ENCODE measurements at places on chromosomes 3 and 15.

- DNase-seq, result no peak
Observed at GRCh38 chr15:41996921-41997592, 23.8 kb downstream of the PLA2G4E start.

DNA sequence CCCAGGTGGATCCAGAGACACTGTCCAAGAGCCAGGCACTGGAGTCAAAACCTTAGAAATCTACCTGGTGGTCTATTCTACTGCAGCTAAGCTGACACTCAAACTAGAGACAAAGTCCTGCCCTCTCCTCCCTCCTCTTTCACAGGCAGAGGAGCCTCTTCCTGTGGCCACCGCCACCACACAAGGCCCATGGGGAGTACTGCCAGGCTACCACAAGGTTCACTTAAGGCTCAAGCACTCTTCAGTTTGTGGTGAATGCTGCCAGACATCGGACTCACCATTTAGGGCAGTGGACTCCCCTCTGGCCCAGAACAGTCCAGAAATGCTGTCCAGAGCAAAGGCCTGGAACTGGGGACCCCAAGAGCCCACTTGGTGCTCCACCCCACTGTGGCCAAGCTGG is 160.9 kb downstream of the ADAMTS17 start:
- DNase-seq, result no peak

DNA sequence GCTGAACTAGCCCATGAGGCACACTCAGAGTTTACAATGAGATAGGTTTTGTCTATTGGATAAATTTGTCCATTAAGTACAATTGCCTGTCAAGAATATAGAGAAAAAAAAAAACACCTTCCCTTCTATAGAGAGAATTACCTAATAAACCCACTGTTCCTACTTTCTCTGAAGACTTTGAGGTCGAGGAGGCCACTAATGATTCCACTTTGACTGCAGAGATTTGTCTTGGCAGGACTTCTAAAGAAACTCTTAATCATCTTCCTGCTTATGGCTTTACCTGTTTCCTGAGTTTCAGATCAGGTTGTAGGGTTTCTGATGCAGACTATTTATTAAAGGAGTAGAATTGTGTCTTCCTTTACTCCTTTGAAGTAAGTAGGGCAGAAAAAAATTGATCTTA is 342.4 kb upstream of the KCNMB2 start:
- no peak for DNase-seq

DNA sequence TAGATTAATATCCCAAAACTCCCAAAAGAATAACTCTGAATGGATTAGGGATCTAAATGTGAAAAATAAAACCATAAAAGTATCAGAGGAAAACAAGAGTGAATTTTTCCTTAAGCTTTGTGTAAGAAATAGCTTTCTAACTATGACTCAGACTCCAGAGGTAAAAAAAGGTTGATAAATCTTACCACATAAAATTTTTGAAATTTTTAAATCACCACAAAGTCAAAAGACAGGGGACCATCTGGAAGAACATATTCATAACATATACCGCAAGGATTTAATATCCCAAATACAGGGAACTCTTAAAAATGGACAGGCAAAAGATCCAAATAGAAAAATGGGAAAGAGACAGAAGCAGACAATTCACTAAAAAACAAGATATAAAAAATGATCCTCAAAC is 145.0 kb downstream of the ARNT2 start:
- no peak for DNase-seq

DNA sequence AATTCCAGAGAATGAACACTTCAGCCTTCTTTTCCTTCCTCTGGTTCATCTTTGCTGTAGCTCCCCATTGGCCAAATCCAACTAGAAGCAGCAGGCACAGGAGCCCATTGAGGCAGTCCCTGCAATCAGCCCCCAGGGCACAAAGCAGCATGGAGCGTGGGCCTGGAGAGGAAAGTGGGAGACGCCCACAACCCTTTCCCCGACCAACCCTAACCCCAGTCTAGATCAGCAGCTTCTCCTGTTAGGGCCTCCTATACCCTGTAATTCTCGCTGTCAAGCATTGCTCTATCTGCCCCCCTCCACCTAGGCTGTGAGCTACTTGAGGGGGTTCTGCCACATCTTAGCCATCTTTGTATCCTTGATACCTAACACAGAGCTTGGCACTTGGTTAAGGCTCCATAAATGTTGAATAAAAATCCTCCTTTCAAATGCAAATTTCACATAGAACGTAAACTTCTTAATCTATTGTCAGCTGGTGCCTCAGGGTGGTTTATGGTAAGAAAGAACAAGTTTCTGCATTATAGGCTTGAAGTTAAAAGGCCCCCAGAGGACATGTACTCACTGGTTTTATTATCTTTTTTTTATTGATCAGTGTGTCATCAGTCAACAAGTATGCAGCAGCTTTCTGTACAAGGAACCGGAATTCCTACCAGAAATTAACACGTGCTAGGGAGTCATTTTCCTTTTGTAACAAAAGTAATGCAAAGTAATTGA is 97.9 kb upstream of the PFN2 start:
- no peak for DNase-seq

DNA sequence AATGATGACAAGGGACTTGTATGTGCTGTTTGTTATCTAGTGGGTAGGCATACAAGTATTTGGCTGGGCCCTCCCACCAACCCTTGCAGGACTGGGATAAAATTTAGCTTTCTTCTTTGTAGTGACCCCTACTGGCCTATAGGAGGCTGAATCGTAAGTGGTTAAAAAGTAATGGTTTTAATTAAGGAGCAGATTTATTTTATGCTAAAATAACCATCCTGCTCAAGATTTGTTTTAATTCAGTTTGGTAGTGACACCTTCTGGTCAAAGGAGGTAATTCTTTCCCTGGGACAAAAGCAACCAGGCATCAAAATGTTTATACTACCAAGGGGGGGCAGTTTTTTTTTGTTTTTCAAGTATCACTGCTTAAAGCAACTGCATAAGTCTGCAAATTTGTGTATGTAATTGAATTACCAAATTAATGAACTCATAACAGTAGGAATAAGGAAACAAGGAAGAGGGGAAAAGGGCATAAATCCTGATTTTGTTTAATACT is 70.7 kb downstream of the TOP2B start:
- DNase-seq, result peak; percentile 50

GRCh38 chr3:119145500-119146167 is at the start of gene TEX55:
TSS of gene TEX55 (plus strand) at chr3:119146165. CDS start at chr3:119146190, 25 bp downstream.
- peak; percentile 22 for DNase-seq

GRCh38 chr3:142597906-142598305 is 1.7 kb downstream of the PLS1 start:
- DNase-seq, result no peak

GRCh38 chr15:35491999-35492398 is 54.0 kb downstream of the DPH6 start:
- no peak for DNase-seq

DNA sequence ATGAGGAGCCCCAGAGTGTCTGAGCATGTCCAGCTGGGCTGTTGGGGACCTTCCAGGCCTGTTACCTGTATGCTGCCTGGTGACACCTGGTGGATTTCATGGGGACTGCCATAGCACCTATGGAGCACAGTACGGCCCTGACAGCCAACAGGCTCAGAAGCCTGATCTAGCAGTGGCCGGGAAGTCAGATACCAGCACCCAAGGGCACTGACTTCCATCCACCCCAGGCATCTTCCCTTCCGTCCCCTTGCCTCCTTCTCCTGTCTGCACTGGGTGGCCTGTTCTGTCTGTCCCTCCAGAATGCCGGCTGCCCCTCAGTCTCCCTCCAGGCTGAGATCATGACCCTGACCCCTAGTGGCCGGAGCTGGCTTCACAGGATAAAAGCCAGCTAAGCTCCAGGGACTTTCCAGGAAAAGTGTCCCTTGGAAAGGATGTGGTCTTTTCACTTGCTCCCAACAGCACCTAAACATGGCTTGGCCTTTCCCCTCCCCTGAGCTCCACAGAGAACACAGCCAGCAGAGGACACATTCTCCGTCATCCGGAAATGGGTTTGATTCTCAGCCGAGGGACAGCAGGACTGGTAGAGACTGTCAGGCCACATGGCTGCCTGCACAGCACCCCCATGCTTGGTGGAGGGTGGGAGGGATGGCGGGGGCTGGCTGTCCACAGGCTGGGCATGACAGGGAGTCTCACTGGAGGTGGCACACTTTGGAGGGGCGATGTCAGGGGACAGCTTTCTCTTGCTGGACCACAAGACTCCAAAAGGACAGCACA is 9.5 kb downstream of the RPS17 start:
- peak; percentile 80 for DNase-seq

- no peak for DNase-seq
Observed at GRCh38 chr15:95857124-95857757, 473.3 kb upstream of the NR2F2 start.

- no peak for DNase-seq
Observed at GRCh38 chr3:96576935-96577334, 237.5 kb upstream of the EPHA6 start.

DNA sequence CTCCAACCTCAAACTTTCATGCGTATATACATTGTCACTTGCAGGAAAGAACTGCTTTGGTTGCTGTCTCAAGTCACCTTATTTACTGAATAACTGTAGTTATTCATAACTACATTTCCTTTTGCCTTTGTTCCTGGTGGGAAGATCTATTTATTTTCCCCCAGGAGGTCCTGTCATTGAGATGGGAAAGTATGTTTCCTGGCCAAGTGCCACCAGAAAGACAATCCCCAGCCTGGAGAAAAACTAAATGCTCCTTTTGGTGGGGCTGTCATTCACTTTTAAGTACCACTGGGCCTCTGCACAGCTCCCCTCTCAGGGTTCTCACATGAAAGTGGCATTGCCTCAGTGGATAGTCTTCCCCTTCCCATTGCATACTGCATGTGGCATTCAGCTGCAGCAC is 59.8 kb downstream of the LRRC3B start:
- no peak for DNase-seq

DNA sequence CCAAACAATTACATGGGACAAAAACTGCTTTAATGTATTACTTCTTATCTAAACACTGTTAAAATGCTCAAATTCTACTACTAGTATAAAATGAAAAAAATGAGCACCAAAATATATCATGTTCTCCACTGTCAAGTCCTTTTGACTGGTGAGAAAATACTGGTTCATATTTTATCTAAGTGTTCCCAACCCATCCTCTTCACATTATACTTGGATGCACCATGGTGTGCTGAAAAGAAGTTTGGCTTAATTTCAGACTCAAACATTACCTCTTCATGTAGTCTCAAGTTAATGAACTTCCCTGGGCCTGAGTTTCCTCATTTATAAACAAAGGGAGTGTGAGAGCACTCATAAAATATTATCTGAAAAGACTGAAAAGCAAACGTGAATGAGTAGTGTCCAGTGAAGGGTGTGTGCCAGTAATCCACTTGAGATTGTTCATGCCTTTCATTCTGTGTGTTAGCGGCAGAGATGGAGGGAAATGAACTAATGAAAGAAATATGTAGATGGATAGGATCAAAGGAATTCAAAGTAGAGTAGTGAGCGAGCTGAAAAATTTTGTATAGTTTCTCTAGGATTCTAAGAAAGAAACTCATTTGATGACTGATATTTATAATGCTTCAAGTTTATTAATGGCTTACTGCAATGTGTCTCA is 263.2 kb downstream of the NLGN1 start:
- no peak for DNase-seq

- no peak for DNase-seq
Observed at GRCh38 chr15:40397688-40398412, 7.7 kb upstream of the IVD start.

- no peak for DNase-seq
Observed at GRCh38 chr3:167940241-167940640, 155.5 kb downstream of the GOLIM4 start.

- no peak for DNase-seq
Observed at GRCh38 chr3:177237206-177237605, 39.9 kb upstream of the TBL1XR1 start.
